ENCODE measurements at places on chromosomes 16 and 17. TPM values are rescaled to one million over a fixed set of nuclear protein-coding genes. Genes with fewer than 3 reads are reported as not detected.

Gene NXPH3
- total RNA-seq, result 0.62 TPM

Gene TANC2
- 8.9 TPM for total RNA-seq

Gene CMIP
- 22.8 TPM for total RNA-seq

Gene SRCIN1
- 5.8 TPM for total RNA-seq

Gene PLA2G10
- 3.4 TPM for total RNA-seq

Gene PAGR1
- 9.1 TPM for total RNA-seq

Gene SMIM36
- total RNA-seq, result not detected

Gene KRTAP1-1
- total RNA-seq, result not detected

Gene WFIKKN2
- 0.09 TPM for total RNA-seq

Gene PIRT
- total RNA-seq, result 0.04 TPM

Gene CDH16
- not detected for total RNA-seq

Gene CCL4
- 1.9 TPM for total RNA-seq
